ENCODE measurements at places on chromosomes 13 and 19. TPM values are rescaled to one million over a fixed set of nuclear protein-coding genes. Genes with fewer than 3 reads are reported as not detected.

ZNF575 gene
- polyA plus RNA-seq, result 1.0 TPM

OLFM4 gene
- polyA plus RNA-seq, result 0.05 TPM

MEIS3 gene
- polyA plus RNA-seq, result 4.4 TPM

C19orf33 gene
- polyA plus RNA-seq, result 826 TPM

FBXO46 gene
- polyA plus RNA-seq, result 13.9 TPM

PTGER1 gene
- 0.47 TPM for polyA plus RNA-seq

ZNF440 gene
- polyA plus RNA-seq, result 16.1 TPM

KLF2 gene
- 12.1 TPM for polyA plus RNA-seq

C2CD4C gene
- 0.33 TPM for polyA plus RNA-seq

KIR2DL3 gene
- polyA plus RNA-seq, result not detected

PTBP1 gene
- polyA plus RNA-seq, result 98.3 TPM

DOHH gene
- polyA plus RNA-seq, result 16.7 TPM

VSTM2B gene
- polyA plus RNA-seq, result not detected

KRTDAP gene
- 109 TPM for polyA plus RNA-seq

ARID3A gene
- polyA plus RNA-seq, result 5.2 TPM

C1QTNF9B gene
- 0.04 TPM for polyA plus RNA-seq

CGB3 gene
- not detected for polyA plus RNA-seq

NAPSA gene
- 1.5 TPM for polyA plus RNA-seq

FBXO27 gene
- polyA plus RNA-seq, result 20.1 TPM

DACT3 gene
- 3.2 TPM for polyA plus RNA-seq

ADAMTSL5 gene
- polyA plus RNA-seq, result 10.9 TPM

KIR3DL1 gene
- polyA plus RNA-seq, result not detected

All from esophagus (tissue), 2 donors.